ENCODE measurements at places on chromosomes 5 and 9. TPM values are rescaled to one million over a fixed set of nuclear protein-coding genes. Genes with fewer than 3 reads are reported as not detected.

GRCh38 chr5:105885266-105885665 lies 1785.5 kb downstream of the EFNA5 start:
- DNase-seq: no peak

Gene COL15A1
- total RNA-seq: 1.2 TPM

DNA sequence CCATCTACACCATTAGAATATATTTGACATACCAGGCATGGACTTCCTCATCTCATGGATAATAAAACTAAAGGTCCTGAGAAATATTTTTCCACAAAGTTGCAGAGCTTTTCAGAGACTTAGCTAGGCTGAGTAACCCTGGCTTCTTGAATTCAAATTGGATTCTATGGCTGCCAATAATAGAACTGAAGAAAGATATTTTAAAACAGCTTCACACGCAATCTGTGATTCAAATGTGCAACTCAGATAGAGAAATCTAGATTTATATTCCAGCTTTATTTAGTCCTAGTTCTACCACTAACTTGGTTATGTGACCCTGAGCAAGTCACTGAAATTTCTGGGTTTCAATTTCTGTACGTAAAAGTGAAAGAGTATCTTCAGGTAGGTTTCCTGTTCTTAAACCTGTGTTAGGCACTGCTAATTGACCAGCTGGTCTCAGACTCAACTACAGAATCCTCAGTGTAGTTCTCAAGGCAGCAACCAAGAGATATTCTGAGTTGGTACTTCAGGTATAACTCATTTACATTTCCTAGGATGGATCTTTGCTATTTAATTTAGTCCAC lies 235.3 kb downstream of the GABRB2 start:
- no peak for DNase-seq

GRCh38 chr9:120655005-120655622 lies 59.2 kb downstream of the MEGF9 start:
- DNase-seq: no peak

Gene RUSC2
- total RNA-seq: 27.2 TPM

Gene GZMA
- not detected for total RNA-seq

DNA sequence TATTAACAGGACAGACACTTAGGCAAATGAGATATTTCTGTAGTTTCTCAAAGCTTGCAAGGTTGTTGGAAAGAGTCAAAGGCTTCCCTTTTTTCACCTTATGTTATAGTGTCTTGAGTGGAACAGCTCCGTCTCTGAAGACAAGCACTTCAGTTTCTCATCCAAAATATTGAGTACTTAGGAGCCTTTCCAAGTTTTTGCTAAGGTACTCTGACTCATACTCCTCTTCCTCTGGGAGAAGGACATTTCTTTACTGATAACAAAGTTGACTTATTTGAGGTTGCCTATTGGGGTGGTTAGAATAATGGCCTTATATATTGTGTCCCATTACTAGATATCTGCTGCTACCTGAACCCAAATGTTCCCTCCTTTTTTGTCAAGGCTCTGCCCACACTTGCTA lies 869.6 kb downstream of the MAT2B start:
- no peak for DNase-seq

Gene POLR3G
- 49.6 TPM for total RNA-seq

Gene NXNL2
- not detected for total RNA-seq

DNA sequence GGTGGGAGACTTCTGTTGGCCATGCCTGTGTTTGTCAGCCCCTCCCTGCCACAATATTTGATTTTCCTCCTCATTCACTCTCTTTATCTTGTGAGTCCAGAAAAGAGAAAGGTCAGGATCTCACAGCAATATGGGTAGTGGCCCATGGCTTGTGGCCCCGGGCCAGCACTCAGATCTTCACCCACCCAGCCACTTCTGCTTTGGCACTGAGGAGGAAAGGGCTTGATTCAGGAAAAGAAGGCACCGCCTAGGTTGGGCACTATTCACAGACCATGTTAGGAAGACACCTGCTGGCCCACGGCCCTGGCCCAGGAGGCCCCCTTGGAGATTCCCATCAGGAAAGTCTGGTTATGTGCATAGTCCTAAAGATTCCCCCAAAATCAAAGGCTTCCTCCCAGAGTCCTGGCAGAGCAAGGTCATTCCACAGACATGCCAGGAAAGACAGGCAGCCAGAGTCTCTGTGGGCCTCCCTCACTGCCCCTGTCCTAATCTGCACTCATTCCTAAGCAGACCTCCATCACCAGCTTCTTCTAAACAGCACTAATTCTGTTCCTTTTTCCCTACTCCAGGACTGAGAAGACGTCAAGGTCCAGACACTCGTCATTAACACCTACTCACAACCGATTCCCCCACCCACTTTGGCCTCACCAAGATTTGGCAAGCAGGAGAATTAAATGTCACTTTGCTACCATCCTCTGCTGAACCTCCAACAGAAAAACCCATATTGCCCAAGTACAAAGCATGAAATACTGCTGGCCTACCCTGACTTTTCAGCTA lies 179.3 kb downstream of the DEPDC1B start:
- no peak for DNase-seq

DNA sequence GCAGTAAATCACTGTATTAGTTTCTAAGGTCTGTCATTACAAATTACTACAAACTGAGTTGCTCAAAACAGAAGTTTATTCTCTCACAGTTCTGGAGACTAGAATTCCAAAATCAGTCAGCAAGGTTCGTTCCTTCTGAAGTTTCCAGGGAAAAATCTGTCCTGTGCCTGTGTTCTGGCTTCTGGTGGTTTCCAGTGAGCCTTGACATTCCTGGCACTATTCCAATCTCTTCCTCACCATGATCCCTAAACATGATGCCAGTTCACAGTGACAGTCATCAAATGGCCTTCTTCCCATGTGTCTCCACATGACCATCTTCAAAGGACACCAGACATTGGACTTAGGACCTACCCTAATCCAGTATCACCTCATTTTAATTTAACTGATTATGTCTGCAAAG lies 351.4 kb downstream of the PLK2 start:
- no peak for DNase-seq

- no peak for DNase-seq
Measured at GRCh38 chr5:112372543-112372942, 46.5 kb downstream of the EPB41L4A start.

Gene INSYN2B
- 7.8 TPM for total RNA-seq

DNA sequence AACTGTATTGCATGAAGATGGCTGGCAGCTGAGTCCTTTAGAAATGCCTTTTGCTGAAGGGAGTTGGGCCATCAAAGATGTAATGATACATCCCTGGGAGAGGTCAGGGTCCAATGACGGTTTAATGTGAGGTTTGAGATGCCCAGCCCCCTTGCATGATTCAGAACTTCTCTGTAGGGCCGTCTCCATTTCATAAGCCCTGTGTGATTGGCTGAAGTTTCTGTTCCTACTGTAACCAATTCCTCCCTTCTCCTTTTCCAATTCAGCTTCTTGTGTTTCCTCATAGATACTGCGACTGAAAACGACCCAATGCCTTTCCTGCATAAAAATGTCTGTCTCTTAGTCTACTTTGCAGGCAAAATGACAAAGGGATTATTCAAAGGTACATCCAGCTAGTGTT lies 47.9 kb upstream of the ST8SIA4 start:
- no peak for DNase-seq

DNA sequence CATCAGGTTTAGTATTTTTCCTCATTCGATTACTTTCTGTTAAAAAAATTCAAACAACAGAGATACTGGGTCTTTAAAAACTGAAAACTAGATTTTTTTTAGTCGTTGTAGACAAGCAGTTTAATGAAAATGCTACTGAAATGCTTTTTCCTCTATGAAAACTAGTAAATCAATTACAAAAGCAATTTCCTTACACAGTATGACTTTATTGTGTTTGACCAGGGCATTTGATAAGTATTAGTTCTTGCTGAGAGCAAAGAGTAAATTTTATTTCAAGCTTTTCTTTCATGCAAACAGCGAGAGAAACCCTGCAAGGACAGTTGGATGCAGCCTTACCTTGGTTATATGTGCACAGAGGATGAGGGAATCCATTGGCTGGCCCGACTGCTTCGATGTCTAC lies 308.5 kb downstream of the MAT2B start:
- DNase-seq: no peak

Gene GPX3
- total RNA-seq: 2.3 TPM

GRCh38 chr9:17888066-17888465 lies 309.2 kb downstream of the SH3GL2 start:
- DNase-seq: no peak

DNA sequence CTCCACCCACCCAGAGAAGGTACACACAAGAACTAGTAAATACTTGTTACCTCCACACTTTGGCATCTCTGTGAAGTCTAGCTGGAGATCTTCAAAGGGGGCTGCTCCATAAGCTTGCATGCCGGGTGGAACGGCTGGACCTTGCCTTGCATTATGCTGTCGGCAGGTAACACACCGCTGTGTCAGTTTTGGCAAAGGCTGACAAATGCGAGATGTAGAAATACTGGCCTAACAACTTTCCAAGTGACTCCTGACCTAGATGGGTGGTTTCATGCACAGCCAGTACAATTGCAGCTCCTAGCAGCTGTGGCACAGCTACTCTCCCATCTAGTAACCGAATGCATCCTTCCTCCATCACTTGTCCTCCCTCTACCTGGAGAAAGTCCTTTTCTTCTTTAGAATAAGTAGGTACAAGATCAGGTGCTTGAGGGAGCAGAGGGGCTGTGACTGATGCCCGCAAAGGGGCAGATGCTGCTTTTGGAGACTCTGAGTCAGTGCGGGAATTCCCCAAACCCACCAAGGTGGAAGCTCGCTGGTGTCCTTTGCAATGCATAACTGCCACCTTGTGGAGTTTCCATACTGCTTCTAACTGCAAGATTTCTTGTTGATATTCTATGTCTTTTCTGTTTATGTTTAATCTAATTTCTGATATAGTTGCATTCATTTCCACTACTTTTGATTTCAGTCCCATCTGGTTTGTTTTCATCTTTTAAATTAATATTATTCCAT lies 78.4 kb downstream of the TMEM161B start:
- no peak for DNase-seq

DNA sequence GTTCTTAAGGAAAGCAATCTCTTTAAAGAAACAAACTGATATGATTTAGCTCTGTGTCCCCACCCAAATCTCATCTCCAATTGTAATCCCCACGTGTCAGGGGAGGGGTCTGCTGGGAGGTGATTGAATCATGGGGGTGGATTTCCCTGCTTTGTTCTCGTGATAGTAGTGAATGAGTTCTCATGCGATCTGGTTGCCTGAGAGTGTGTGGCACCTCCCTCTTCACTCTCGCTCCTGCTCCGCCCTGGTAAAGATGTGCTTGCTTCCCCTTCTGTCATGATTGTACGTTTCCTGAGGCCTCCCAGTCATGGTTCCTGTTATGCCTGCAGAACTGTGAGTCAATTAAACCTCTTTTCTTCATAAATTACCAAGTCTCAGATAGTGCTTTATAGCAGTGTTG lies 412.7 kb upstream of the SMC2 start:
- DNase-seq: no peak

- DNase-seq: peak; percentile 49
Measured at GRCh38 chr9:94096819-94097577, 12.7 kb downstream of the PTPDC1 start.

Gene TMEFF1
- total RNA-seq: not detected

- DNase-seq: peak; percentile 74
Measured at GRCh38 chr5:81755320-81755719, 4.4 kb upstream of the SSBP2 start.

Gene FAM219A
- total RNA-seq: 7.7 TPM

- DNase-seq: peak; percentile 79
Measured at GRCh38 chr9:127785023-127785932, 556 bp upstream of the CDK9 start.

GRCh38 chr5:53037141-53037859 lies 48.1 kb downstream of the ITGA2 start:
- DNase-seq: no peak

DNA sequence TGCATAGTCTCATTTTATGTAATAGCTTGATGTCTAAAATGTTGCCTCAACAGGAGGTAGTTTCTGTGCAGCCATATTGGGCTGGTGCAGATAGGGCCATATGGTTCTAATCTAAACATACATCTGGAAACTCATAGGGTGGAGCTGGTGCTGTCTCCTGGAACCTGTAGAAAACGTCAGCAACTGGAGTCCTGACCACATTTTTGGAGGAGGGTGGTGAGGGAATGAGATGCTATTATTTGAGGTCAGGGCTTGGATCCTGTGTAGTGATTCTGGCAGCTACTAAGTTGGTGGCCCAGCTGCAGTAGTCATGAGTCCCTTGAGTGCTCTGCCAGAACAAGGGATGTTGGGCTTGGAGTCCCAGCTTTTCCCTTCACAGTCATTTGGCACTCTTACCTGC lies 14.1 kb downstream of the MAN2A1 start:
- DNase-seq: no peak

GRCh38 chr5:1998716-1999317 lies 116.1 kb upstream of the IRX4 start:
- DNase-seq: no peak

DNA sequence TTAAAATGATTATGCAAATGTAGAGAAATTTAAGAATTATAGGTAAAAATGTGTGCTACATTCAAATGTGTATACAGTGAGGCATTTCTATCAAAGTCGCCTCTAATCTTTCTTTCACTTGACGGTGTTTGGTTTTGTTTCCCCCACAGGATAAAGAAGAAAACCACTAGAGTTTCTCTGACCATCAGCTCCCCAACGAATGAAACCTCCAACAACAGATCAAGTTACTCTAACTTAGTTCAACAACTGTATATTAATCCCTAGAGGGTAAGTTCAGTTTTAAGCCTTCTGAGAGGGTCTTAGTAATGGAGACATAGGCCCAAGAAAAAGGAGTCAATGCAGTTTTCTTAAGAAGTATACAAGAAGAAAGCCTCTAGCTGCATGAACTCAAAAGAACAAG lies 11.5 kb upstream of the MYOT start:
- no peak for DNase-seq

- DNase-seq: no peak
Measured at GRCh38 chr5:39955156-39955555, 530.4 kb upstream of the DAB2 start.

Gene ADAMTS12
- total RNA-seq: 8.1 TPM

- no peak for DNase-seq
Measured at GRCh38 chr5:128038643-128039042, 44.9 kb upstream of the SLC12A2 start.

Gene ABLIM3
- 3.8 TPM for total RNA-seq

Gene SLC34A1
- total RNA-seq: not detected

- no peak for DNase-seq
Measured at GRCh38 chr5:111245654-111246053, 21.5 kb downstream of the CAMK4 start.

- DNase-seq: no peak
Measured at GRCh38 chr9:76516350-76516749, 57.4 kb downstream of the GCNT1 start.

Gene NR5A1
- total RNA-seq: not detected

DNA sequence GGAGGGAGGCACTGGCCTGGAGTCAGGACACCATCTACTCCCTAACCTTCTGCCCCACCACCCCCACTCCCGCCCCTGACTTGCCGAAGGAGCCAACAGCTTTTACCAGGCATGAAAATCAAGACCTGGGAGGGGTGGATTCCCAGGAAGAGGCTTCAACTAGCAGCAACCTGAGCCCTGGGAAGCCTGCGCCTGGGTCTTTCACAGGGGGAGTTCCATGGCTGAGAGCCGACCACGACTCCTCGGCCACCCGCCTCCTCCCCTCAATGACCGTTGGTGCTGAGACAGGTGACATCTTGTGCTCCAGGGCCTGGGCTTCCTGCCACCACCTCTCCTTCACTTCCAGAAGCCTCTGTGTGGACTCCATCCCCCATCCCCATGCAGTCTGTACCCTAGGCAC lies 37.1 kb downstream of the BARX1 start:
- no peak for DNase-seq

Gene C5orf46
- not detected for total RNA-seq

- DNase-seq: no peak
Measured at GRCh38 chr5:6354848-6355247, 23.5 kb downstream of the MED10 start.

All from MG63 (cell line).